ENCODE measurements at places on chromosomes 12 and 14. TPM values are rescaled to one million over a fixed set of nuclear protein-coding genes. Genes with fewer than 3 reads are reported as not detected.

Gene PRR4
- 4.8 TPM for total RNA-seq

Gene MAP3K9
- 19.3 TPM for total RNA-seq

- DNase-seq: no peak
Observed at GRCh38 chr14:55512421-55512820, 67.6 kb upstream of the KTN1 start.

- no peak for DNase-seq
Observed at GRCh38 chr12:131850856-131851559, 22.8 kb downstream of the MMP17 start.

GRCh38 chr14:104925855-104926609 is 1.4 kb downstream of the PLD4 start:
- DNase-seq: no peak

DNA sequence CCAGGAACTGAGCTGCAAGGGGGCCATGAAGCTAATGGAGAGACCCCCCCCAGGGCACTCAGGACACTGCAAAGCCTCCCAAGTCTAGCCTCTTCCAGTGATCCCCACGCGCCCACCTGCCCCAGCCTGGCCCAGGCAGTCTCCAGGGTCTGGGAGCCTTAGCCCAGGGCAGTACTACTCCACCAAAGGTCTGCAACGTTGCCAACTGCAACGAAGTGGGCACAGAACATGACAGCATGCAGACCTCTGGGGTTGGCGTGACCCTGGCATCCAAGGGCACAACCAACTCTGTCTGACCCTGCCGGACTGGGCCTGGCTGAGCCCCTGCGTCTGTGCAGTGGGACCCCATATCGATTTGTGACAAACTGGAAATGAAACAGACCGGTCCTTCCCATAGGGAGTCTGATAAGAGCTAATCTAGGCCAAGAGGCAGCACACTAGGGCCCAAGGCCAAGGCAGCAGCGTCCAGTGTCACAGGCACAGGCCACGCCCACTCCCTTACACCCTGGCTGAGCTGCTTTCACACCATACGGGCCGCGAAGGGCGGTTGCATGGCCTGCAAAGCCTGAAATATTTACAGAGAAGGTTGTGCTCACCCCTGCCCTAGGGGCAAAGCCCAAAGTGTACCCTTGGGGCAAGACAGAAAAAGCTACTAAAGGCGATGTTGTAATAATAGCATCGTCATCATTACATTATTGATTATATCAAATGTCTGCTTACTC is 76.7 kb downstream of the NCOR2 start:
- no peak for DNase-seq

DNA sequence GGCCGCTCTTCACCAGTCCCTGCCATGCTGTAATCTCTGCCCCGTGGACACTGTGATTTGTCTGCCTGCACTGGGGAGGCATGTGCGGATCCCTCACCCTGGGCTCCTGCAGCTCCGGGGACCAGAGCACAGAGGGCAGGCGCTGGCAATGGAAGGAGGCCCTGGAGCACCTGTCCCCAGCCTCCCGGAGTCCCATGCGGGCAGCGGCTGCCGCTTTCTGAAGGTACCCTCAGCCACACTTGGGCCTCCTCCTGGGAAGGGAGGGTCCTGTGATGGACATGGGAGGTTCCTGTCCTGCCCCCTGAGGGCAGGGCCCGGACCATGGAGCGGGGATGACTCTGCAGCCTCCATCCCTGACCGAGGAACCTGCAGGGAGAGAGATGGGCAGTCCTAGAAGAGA is 297.4 kb upstream of the SFSWAP start:
- no peak for DNase-seq

GRCh38 chr14:80664576-80664975 is 277.0 kb downstream of the CEP128 start:
- no peak for DNase-seq

- DNase-seq: no peak
Observed at GRCh38 chr12:4274396-4275015, 944 bp downstream of the CCND2 start.
